ENCODE measurements at places on chromosomes 11 and 22.

GRCh38 chr11:1660111-1660867 lies 30.7 kb downstream of the KRTAP5-5 start:
- DNase-seq, result no peak

DNA sequence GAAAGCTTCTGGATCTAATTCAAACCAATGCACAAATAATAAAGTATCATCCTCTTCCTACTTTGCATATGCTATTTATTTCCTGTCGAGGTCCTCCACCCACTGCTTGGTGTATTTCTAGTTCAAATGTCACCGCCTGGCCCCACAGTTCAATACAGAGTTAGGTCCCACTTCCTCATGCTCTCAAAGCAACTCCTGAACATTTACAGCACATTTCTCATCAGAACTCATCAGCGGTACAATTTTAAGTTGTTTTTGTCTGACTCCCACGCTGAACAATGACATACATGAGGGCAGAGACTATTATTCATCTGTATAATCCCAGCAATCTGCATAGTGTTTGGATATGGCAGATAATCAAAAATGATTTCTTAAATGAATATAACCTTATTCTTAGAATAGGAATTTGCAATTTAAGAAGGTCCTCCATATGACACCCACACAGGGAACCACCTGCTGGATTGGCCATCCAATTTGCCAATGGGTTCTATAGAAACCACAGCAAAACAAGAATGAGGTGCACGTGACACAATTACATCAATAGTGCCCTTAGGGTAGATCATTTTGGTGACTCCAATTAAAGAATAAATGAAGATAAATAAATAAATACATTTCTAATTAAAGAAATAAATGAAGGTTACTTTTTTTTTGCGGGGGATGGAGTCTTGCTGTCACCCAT lies 54.2 kb downstream of the SLC25A17 start:
- no peak for DNase-seq

GRCh38 chr22:49833340-49834007 lies 5.8 kb upstream of the BRD1 start:
- DNase-seq, result no peak

- DNase-seq, result peak; percentile 70
These were observed 69.9 kb upstream of the RTL6 start for GRCh38 chr22:44567846-44568493.

GRCh38 chr11:119336744-119337469 lies 2.6 kb downstream of the RNF26 start:
- no peak for DNase-seq

GRCh38 chr11:85698195-85698594 lies 12.2 kb upstream of the CCDC89 start:
- no peak for DNase-seq

GRCh38 chr11:70323806-70324205 lies 53.3 kb downstream of the PPFIA1 start:
- no peak for DNase-seq

GRCh38 chr11:19814421-19814820 lies 101.8 kb downstream of the NAV2 start:
- no peak for DNase-seq

GRCh38 chr11:2214527-2215229 lies 43.1 kb upstream of the TH start:
- no peak for DNase-seq

DNA sequence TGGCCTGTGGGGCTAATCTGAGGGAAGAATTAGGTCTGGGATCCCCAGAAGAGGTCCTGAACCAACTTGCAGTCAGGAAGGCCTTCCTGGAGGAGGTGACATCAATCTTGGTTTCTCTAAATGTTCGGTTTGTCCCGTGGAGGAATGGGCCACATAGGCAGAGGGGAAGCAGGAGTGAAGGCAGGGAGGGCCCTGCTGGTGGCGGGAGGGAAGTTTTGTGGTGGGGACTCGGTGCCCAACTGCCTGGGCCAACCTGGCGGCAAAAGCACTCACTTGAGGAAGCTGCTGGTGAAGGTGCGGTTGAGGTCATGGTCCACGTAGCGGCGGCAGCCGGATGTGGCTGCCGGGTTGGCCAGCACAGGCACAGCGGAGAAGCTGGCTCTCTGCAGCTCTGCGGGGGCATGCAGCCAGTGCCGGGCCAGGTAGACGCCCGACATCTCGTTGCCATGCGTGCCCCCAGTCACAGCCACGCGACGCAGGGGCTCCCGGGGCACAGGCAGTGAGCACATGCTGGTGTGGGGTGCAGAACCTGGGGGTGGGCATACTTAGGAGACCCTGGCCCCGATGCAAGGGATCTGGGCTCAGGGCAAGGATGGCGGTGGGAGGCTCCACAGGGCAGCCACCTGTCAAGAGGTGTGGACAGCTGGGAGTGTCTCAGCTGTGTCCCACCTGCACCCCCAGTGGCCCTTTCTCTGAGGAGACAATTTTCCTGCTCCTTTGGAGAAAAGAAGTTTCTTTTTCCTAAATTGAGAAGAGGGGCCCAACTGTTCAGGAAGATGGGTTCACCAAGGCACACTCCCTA lies 3.8 kb downstream of the ACY3 start:
- DNase-seq, result no peak

GRCh38 chr11:2268729-2269600 lies 1.4 kb downstream of the ASCL2 start:
- no peak for DNase-seq

- DNase-seq, result no peak
These were observed 16.9 kb upstream of the PIK3C2A start for GRCh38 chr11:17224727-17225126.

DNA sequence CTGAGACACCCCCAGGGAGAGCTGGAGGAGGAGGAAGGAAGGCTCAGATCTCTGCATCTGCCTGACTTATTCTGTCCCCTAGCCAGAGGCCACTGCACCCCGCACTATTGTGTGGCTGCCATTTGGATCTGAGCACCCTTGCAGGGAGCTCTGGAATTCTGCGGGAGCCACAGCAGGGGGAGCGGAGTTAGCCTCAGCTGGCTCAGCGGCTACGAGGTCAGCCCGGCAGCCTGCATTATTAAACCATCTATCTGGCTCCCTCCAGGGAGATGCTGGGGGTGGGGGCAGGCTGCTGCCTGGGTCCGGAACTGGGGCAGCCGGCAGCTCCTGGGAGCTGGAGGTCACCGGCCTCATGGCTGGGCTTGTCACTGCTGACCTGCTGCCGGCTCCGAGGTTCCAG lies 6.5 kb upstream of the ELFN2 start:
- DNase-seq, result no peak

DNA sequence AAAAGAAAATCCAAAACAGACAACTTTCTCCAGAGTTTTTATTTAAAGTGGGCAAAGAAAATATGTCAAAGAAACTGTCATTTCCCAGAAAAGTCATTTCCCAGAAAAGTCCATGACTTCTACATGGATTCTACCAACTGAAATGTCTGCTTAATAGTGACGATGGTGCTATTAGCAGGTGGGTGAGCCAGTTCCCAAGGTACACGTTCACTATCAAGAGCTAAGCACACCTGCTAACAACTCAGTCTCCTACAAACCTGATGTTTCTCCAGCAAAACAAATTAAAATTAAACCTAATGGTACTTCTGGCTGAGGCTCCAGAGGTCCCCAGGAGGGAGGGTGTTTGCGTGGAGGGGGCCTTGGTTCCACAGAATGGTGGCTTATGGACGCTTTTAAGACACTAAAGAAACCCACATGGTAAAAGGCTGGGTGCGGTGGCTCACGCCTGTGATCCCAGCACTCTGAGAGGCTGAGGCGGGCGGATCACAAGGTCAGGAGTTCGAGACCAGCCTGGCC lies 26.8 kb downstream of the POU2AF1 start:
- DNase-seq, result no peak

- DNase-seq, result no peak
These were observed 1126.4 kb downstream of the TBC1D22A start for GRCh38 chr22:47888817-47889216.

GRCh38 chr22:30780026-30780425 lies 85.4 kb downstream of the OSBP2 start:
- no peak for DNase-seq

DNA sequence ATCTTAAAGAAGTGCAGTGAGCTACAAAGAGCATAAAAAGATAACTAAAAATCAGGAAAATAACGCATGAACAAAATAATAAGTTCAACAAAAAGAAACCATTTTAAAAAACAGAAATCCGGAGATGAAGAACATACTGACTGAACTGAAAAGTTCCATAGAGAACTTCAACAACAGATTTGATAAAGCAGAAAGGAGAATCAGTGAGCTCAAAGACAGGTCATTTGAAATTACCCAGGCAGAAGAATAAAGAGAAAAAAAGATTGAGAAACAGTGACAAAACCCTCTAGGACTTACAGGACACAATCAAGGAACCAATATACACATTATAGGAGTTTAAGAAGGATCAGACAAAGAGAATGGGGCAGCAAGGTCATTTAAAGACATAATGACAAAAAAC lies 334.3 kb downstream of the NTM start:
- no peak for DNase-seq

- no peak for DNase-seq
These were observed 1682.4 kb downstream of the LRRC4C start for GRCh38 chr11:39777035-39777434.

- DNase-seq, result peak; percentile 65
These were observed 297.1 kb downstream of the ETS1 start for GRCh38 chr11:128290106-128290840.

DNA sequence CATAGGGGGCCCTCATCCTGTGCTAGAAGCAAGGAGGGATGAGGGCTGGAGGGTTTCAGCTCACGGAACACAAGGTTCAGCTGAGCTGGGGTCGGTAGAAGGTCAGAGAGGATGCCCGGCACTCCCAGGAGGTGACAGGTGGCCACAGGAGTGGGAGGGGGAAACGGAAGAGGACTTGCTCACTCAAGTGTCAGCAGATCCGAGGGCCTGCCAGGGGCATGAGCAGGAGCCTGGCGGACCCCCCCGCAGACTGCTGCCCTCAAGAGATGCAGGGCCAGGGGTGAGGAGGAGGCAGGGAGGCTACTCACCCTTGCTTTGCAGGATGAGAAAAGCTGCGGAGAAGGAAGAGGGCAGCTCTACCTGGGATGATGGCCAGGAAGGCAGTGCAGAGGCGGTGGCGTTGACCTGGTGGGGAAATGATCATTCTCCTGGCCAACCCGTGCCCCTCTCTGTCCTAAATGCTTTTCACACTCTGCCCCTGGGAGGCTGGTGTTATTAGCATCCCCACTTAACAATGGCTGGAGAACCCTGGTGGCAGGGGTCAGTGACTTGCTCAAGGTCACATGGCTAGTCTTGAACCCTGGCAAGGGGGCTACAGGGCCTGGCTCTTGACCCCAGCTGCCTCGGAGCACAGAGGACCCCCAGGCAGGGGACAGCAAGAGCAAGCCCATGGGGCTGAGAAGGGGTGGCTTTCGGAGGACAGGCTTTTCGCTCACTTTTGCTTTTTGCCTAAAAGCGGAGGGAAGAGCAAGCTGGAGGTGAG lies 30.1 kb upstream of the CSNK1E start:
- no peak for DNase-seq

DNA sequence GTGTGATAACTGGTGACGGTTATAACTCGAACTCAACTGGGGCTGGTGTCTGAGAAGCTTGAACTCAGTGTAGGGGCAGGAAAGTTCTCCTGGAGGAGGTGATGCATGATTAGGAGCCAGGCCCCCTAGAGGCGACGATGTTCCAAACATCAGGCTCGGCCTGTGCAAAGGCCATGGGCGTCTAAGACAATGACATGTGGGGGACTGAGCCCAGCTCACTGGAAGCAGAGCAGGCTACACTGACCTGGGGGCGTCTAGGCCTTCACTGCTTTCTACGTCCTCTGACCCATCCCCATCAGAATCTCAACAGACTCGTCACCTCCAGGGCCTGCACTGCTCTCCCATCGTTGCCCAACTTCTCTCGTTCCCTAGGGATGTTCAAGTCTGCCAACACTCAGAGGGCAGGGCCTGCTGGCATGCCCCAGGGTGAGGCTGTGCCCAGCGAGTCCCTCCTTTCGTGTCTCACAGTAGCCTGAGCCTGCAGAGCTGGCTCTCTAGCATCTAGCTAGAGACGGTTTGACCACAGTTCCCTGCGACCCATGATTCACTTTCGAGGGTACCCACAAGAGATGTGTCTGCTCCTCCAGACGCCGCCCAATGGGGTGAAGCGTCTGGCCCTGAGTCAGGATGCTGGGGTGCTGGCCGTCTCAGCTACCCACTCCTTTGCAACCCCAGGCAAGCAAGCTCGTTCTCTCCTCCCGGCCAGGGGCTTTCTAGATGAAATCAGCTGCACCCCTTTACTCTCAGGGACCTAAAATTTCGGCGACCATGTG lies 1.1 kb upstream of the ATG16L2 start:
- peak; percentile 70 for DNase-seq

DNA sequence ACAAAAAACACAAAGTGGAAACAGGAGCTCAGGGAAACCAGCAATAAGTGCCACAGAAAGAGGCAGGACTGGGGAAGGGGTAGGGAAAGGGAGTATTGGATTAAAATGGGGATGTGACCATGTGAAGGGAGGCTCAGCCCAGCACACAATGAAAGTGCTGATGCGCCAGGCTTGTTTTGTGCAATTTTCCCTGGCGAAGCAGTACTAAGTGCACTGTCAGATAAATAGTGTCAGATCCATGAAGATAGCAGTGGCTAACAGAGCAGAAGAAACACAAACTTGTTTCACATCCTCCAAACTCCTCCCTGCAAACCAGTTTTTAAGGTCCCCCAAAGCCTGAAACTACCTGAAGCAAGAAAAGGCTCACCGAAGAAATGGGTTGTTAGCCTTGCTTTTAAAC lies 50.7 kb upstream of the RAPSN start:
- peak; percentile 15 for DNase-seq

- DNase-seq, result peak; percentile 72
These were observed 25.3 kb downstream of the SCN3B start for GRCh38 chr11:123628936-123629683.

DNA sequence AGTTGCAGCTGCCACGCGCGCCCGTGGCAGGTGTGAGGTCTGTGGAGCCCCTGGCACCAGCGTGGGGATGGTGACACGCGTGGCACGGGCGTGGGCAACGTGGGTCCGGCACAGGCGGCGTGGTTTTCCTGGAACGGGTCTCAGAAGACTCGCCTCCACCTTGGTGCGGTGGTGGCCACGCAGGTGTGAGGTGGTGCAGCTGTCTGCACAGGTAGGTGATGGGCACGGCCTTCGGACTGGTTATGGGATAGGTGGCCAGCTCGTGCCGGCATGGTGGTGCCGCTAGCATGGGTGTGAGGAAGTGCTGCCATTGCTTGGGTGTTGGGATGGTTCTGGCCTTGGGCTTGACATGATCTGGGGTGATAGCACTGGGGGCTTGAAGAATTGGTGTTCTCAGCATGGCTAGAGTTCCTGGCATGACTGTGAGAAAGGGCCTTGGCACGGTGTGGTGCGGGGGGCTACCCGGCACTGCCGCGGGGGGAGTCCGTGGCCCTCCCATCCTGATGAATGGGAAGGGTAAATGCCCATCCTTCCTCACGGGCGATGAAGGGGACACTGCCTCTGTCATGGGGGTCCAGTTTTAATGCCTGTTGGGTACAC lies 531 bp downstream of the DAGLA start:
- no peak for DNase-seq

Measured in BE2C (cell line).